ENCODE measurements at places on chromosomes 12 and 14. TPM values are rescaled to one million over a fixed set of nuclear protein-coding genes. Genes with fewer than 3 reads are reported as not detected.

GRCh38 chr12:4379405-4379804 is at the start of gene FGF23:
Gene FGF23, minus strand, starts transcription at chr12:4379712. Its CDS starts 130 bp downstream, at chr12:4379582.
- H3K27ac ChIP-seq, result no peak within 1 kb of the TSS
- no peak for DNase-seq
- H3K4me1 ChIP-seq, result no peaks in the 10 kb centered on the region
- no peak within 1 kb of the TSS for H3K4me3 ChIP-seq
- H3K36me3 ChIP-seq, result no peaks in the 10 kb centered on the region
- H3K27me3 ChIP-seq, result peaks cover 7% of the 10 kb centered on the region

DNA sequence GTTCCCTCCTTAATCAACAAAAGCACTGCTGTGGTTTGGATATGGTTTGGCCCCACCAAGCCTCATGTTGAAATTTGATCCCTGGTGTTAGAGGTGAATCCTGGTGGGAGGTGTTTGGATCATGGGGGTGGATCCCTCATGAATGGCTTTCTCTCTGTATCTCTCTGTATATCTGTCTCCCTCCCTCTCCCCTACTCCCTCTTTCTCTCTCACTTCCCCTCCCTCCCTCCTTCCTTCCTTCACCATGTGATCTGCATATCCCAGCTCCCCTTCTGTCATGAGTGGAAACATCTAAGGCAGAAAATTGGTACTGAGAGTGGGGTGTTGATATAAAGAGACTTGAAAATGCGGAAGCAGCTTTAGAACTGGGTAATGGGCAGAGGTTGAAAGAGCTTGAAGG is 5.2 kb downstream of the GSKIP start:
- H3K4me1 ChIP-seq, result peaks cover 39% of the 10 kb centered on the region
- H3K27me3 ChIP-seq, result no peaks in the 10 kb centered on the region
- no peak overlapping the region for H3K4me3 ChIP-seq
- no peak overlapping the region for H3K27ac ChIP-seq
- DNase-seq, result no peak

- DNase-seq, result no peak
- H3K27ac ChIP-seq, result no peak overlapping the region
- no peaks in the 10 kb centered on the region for H3K36me3 ChIP-seq
- H3K27me3 ChIP-seq, result no peaks in the 10 kb centered on the region
These were observed 9.7 kb upstream of the PLBD1 start for GRCh38 chr12:14577344-14577743.

- H3K27ac ChIP-seq, result no peak overlapping the region
- H3K4me1 ChIP-seq, result no peaks in the 10 kb centered on the region
- H3K4me3 ChIP-seq, result no peak overlapping the region
- DNase-seq, result no peak
- H3K36me3 ChIP-seq, result no peaks in the 10 kb centered on the region
These were observed 229.1 kb downstream of the PPM1H start for GRCh38 chr12:62705846-62706245.

DNA sequence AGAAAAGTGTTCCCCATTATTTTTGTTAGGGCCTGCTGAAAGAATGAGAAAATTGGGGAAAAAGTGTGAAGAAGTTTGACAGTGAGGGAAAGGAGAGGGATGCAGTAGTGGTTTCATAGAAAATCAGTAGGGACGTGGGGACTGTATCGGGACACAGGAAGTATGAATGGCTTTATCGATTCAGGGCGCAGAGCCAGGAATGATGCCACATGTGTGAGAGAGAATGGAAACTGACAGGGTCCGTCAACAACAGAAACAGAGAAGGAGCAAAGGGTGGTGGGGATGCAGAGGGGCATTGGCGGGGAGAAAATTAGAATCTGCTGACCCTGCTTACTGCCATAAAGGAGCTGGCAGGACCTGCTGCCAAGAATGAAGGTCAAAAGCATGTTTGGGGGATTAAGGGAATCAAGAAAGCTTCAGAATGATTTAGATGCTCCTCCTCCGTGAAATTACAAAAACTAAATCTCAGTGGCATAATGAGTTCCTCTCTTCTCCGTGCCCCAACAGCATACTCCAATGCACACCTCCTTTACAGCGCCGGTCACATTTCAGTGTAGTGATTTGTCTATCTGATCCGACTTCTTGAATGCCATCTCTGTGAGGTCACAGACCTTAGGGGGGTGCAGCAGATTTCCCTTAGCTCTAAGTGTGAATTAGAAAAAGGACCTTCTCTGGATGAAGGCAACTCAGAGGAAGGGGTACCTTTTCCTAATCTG is 92.6 kb downstream of the EMP1 start:
- H3K4me1 ChIP-seq, result no peaks in the 10 kb centered on the region
- no peak overlapping the region for H3K27ac ChIP-seq
- no peaks in the 10 kb centered on the region for H3K36me3 ChIP-seq
- no peak overlapping the region for H3K4me3 ChIP-seq
- no peaks in the 10 kb centered on the region for H3K27me3 ChIP-seq
- no peak for DNase-seq

DNA sequence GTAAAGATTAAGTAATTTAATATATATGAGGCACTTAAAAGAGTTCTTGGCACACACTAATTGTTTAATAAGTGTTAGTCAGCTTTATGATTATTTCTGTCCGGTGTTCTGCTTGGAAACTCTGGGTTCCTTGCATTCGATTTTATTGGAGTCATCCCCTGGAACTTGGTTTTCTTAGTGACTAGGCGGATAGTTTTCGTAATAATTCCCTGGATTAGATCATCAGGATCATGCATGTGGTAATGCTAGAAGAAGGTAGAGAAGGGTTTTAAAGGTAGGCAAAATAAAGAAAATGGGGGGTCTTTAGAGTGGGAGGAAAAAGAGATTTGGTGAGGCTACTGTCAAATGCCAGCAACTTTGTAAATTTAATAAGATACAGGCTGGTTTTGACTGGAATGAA is 88.4 kb downstream of the MYF5 start:
- H3K4me3 ChIP-seq, result no peak overlapping the region
- H3K27me3 ChIP-seq, result no peaks in the 10 kb centered on the region
- no peaks in the 10 kb centered on the region for H3K36me3 ChIP-seq
- no peak overlapping the region for H3K27ac ChIP-seq
- H3K4me1 ChIP-seq, result no peaks in the 10 kb centered on the region

DNA sequence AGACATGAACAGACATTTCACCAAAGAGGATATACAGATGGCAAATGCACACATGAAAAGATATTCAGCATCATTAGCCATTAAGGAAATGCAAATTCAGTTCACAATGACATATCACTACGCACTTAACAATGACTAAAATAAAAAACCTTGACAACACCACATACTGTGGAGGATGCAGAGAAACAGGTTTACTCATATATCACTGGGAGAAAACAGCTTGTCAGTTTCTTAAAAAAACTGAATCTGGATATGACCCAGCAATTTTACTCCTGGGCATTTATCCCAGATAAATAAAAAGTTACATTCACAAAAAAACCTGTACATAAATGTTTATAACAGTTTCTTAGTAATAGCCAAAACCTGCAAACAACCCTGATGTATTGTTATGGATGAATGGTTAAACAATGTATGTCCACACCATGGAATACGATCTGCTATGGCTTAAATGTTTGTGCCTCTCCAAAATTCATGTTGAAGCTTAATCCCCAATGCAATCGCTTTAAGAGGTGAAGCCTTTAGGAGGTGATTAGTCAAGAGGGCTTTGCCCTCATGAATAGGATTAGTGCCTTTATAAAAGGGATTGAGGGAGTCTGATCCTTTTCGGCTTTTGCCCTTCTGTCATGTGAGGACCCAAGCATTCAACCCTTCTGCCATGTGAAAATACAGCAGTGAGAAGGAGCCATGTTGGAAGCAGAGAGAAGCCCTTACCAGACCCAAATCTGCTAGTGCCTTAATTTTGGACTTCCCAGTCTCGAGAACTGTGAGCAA is 36.0 kb upstream of the PPP4R3A start:
- no peak overlapping the region for H3K27ac ChIP-seq
- H3K36me3 ChIP-seq, result peaks cover 2% of the 10 kb centered on the region
- H3K4me3 ChIP-seq, result no peak overlapping the region

DNA sequence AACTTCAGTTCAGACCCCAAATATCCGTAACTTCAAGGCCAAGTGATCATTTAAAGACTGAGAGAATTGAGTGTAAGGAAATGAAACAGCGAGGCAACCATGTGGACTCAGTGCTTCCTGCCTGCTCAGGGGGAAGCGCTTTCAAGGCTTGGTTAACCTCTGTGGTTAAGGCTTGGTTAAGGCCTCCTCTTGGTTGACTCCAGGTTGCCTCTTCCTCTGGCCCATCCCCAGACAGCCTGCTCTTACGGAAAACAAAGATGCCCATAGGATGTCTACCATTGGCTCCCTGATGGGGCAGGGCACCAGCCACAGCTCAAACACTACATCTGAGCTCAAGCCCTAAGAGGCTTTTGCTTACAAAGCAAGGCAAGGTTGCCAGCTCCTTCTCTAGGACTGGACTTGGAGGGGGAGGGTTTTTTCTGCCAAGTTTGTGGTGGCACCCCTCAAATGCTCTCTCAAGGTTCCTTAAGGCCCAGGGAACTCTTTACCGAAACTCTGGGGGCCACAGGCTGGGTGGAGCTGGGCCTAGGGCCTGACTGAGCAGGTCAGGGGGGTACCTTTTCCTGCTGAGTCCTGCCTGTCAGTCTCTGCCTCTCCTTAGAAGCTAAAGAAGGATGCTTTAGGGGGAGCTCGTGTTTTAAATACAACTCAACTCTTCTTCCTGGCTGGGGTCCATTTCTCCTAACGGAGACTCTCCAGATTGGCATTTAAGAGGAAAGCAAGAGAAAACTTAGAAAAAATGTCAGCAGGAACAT is 13.7 kb downstream of the COL2A1 start:
- H3K27ac ChIP-seq, result peak overlapping the region; percentile 43
- no peak overlapping the region for H3K4me3 ChIP-seq
- H3K4me1 ChIP-seq, result peaks cover 21% of the 10 kb centered on the region
- no peaks in the 10 kb centered on the region for H3K36me3 ChIP-seq
- peaks cover 13% of the 10 kb centered on the region for H3K27me3 ChIP-seq

GRCh38 chr14:97536421-97536820 is 739.2 kb downstream of the VRK1 start:
- no peaks in the 10 kb centered on the region for H3K4me1 ChIP-seq
- no peak for DNase-seq
- no peak overlapping the region for H3K27ac ChIP-seq
- no peaks in the 10 kb centered on the region for H3K27me3 ChIP-seq
- no peak overlapping the region for H3K4me3 ChIP-seq

GRCh38 chr12:25938581-25938980 is 19.9 kb upstream of the RASSF8 start:
- peaks cover 2% of the 10 kb centered on the region for H3K27me3 ChIP-seq
- no peaks in the 10 kb centered on the region for H3K4me1 ChIP-seq
- no peak for DNase-seq
- no peak overlapping the region for H3K4me3 ChIP-seq

GRCh38 chr14:61218157-61218556 is 63.0 kb downstream of the TMEM30B start:
- H3K27me3 ChIP-seq, result peaks cover 10% of the 10 kb centered on the region
- H3K36me3 ChIP-seq, result no peaks in the 10 kb centered on the region
- DNase-seq, result no peak
- no peaks in the 10 kb centered on the region for H3K4me1 ChIP-seq

- peaks cover 29% of the 10 kb centered on the region for H3K4me1 ChIP-seq
- H3K4me3 ChIP-seq, result no peak overlapping the region
- peaks cover 16% of the 10 kb centered on the region for H3K36me3 ChIP-seq
- H3K27me3 ChIP-seq, result no peaks in the 10 kb centered on the region
- no peak for DNase-seq
- no peak overlapping the region for H3K27ac ChIP-seq
These were observed 27.7 kb downstream of the FUT8 start for GRCh38 chr14:65440230-65440629.

DNA sequence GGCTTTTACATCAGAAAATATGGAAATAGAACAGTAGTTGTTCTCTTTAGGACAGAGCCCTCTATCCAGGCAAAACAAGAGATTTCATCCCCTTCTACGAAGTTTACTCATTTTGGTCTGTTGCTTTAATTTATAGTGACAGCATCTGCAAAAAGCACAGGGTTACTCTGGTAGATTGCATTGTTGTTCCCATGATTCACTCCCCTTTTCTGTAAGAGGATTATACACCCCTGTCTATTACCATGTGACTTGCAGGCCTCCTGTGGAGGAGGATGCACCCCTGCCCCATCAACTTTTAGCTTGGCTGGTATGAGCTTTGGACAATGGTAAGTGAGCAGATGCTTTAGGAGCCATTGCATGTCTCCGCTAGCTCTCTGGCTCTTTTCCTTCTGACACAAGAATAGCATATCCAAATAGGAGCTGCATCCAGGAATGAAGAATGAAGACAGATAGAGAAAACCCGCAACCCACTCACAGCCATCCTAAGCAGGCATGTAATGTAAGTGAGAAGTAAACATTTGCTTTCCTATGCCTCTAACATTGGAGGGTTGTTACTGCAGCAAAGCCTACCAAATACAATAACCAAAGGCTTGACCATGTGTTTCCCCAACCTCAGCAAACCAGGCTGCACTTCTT is 304.2 kb downstream of the AKAP6 start:
- no peaks in the 10 kb centered on the region for H3K36me3 ChIP-seq
- no peak for DNase-seq
- no peak overlapping the region for H3K4me3 ChIP-seq
- H3K27ac ChIP-seq, result no peak overlapping the region
- no peaks in the 10 kb centered on the region for H3K4me1 ChIP-seq

DNA sequence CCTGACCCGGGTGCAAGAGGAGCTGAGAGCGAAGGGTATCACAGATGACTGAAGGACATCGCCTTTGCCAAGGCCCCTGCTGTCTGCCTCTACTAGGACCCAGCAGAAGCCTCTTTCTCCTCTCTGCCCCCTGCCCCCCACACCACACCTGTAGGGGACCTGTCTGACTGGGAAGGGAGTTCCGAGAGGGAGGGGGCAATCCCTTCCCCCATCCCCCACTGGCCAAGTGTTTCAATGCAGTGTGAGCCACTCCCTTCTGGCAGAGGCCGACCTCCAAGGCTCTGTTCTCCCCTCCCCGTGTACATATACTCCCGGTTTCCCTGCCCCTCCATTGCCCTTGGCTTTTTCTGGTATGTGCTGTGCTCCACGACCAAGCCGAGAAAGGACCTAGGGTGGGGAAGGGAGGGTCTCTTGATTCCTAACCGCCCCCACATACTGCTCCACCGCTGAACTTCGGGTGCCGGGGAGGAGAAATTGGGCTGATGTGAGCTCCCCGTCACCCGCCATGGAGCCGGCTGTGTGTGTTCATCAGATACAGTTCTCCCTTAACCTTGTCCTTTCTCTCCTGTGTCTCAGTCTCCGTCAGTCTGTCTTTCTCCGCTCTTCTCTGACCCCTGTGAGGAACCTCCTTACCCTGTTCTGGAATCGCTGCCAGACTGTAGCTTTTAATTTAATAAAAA is 2.0 kb upstream of the ARHGEF25 start:
- H3K27me3 ChIP-seq, result peaks cover 16% of the 10 kb centered on the region
- no peak overlapping the region for H3K27ac ChIP-seq
- no peaks in the 10 kb centered on the region for H3K36me3 ChIP-seq
- no peak overlapping the region for H3K4me3 ChIP-seq

Gene TAPBPL
- total RNA-seq, result 27.9 TPM

Gene EPYC
- not detected for total RNA-seq

Gene ANO4
- total RNA-seq, result not detected

Gene TMTC1
- not detected for total RNA-seq

Gene LRP1
- 1.5 TPM for total RNA-seq

Gene CLEC2A
- total RNA-seq, result not detected

Data from activated naive CD4-positive, alpha-beta T cell treated with anti-CD3 and anti-CD28 coated beads for 36 hours (primary cell).